Suprapubic skin (tissue), 4 donors: ENCODE measurements at places on chromosomes 2 and 18. TPM values are rescaled to one million over a fixed set of nuclear protein-coding genes. Genes with fewer than 3 reads are reported as not detected.

- DNase-seq = no peak
- H3K36me3 ChIP-seq = no peaks in the 10 kb centered on the region
- H3K4me3 ChIP-seq = no peak overlapping the region
- no peak overlapping the region for H3K27ac ChIP-seq
- H3K27me3 ChIP-seq = no peaks in the 10 kb centered on the region
Measured at GRCh38 chr2:114762376-114762775, 319.9 kb downstream of the DPP10 start.

- no peak overlapping the region for H3K4me3 ChIP-seq
- no peak overlapping the region for H3K27ac ChIP-seq
- no peaks in the 10 kb centered on the region for H3K27me3 ChIP-seq
Measured at GRCh38 chr2:23137166-23137565, 247.8 kb upstream of the KLHL29 start.

GRCh38 chr2:222795450-222796357 lies 65.1 kb upstream of the ACSL3 start:
- H3K27ac ChIP-seq = no peak overlapping the region
- H3K4me3 ChIP-seq = no peak overlapping the region
- no peaks in the 10 kb centered on the region for H3K27me3 ChIP-seq
- peaks cover 14% of the 10 kb centered on the region for H3K4me1 ChIP-seq

Gene CHN1
- 2.5 TPM for total RNA-seq

Gene GPR75
- total RNA-seq = 6.7 TPM

Gene SEPTIN2
- total RNA-seq = 160 TPM

GRCh38 chr2:146077156-146077555 lies 1557.2 kb upstream of the ZEB2 start:
- no peaks in the 10 kb centered on the region for H3K27me3 ChIP-seq
- H3K4me1 ChIP-seq = no peaks in the 10 kb centered on the region
- H3K36me3 ChIP-seq = no peaks in the 10 kb centered on the region
- no peak overlapping the region for H3K27ac ChIP-seq
